ENCODE measurements at places on chromosomes 7 and 10.

DNA sequence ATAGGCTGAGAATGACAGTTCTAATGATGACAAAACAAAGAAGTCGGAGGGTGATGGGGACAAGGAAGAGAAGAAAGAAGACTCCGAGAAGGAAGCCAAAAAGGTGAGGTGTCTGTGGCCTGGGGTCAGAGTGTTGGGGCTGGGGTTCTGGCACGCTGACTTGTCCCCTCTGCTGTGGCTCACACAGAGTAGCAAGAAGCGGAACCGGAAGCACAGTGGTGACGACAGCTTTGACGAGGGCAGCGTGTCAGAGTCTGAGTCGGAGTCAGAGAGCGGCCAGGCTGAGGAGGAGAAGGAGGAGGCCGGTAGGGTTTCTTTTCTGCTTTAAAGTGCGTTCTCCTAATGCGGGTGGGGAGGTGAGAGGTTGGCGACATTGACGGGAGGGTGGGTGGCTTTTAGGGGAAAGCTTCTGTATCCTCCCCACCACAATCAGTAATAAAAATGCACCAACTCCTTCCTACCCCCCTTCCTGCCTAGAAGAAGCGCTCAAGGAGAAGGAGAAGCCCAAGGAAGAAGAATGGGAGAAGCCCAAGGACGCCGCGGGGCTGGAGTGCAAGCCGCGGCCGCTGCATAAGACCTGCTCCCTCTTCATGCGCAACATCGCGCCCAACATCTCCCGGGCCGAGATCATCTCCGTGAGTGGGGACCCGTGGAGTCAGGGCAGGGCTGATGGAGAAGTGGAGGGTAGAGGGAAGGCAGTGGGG is 4.6 kb downstream of the UFSP1 start:
- no peak for DNase-seq

GRCh38 chr10:29127037-29127700 is 161.7 kb upstream of the LYZL1 start:
- no peak for DNase-seq

DNA sequence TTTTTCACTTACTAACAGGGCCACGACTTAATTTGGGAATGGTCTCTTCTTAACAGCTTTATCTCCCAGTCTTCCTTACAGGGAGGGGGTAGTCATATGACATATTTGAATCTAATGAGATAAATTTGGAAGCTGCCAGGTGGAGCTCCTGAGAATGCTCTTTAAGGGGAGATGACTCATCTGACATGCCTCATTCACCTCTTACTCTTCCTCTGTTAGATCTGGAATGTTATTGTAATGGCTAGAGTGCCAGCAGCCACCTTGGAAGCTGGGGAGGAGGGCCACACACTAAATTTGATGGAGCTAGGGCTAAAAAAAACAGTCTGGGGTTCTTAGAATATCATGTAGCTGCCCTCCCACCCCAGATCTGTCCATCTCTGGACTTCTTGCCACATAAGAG is 22.7 kb downstream of the HECW1 start:
- DNase-seq: no peak

- no peak for DNase-seq
These were observed 85.3 kb upstream of the DIP2C start for GRCh38 chr10:774661-775244.

DNA sequence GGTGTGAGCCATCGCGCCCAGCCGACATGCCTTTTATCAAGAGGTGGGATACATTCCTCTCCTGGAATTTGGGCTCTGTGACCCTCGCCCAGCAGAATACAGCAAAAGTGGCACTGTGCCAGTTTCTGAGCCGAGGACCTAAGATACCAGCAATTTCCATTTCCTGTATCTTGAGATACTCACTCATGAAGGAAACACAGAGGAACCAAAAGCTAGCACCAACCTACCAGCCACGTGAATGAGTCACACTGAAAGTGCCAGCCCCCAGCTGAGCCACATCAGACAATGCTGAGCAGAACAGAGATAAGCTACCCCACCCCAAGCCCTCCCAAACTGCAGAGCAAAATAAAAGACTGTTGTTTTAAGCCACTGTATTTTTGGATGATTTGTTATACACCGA is 56.3 kb downstream of the CACUL1 start:
- DNase-seq: peak; percentile 53

DNA sequence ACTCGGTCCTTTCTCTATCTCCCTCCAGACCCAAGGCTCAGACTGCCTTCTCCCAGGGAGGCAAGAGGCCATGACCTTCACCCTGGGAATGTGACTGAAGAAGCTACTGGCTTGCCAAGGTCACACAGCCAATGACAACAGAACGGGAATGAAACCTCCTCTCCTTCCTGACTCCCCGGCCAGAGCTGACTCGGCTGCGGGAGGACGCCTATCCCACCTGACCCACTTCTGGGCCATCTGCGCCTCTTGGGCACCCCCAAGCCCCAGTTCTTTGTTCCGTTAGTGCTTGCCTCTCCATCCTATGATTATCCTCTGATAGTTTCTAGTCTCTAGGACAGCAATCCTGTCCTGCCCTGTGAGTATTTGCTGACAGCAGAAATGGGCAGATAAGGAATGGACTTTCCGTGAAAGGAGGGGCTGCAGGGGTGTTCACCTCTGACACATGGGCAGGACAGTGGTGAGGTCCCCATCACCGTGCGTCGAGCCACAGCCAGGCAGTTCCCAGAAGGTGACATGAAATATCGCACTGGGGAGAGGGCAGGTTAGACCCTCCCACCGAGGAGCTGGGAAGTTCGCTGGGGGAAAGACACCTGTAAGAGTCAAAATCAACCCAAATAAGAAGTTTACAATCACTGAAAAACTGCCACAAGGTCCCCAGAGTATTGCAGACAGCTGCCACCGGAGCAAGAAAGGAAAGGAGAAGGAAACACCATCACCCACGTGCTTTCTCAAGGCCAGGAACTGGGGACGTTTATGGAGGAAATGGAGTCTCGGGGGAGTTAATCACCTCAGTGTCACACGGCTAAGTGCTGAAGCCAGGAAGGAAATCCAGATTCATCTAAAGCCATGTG is 63.0 kb downstream of the INSIG1 start:
- DNase-seq: no peak

- no peak for DNase-seq
These were observed 322.6 kb upstream of the SEMA3D start for GRCh38 chr7:85509476-85509875.

DNA sequence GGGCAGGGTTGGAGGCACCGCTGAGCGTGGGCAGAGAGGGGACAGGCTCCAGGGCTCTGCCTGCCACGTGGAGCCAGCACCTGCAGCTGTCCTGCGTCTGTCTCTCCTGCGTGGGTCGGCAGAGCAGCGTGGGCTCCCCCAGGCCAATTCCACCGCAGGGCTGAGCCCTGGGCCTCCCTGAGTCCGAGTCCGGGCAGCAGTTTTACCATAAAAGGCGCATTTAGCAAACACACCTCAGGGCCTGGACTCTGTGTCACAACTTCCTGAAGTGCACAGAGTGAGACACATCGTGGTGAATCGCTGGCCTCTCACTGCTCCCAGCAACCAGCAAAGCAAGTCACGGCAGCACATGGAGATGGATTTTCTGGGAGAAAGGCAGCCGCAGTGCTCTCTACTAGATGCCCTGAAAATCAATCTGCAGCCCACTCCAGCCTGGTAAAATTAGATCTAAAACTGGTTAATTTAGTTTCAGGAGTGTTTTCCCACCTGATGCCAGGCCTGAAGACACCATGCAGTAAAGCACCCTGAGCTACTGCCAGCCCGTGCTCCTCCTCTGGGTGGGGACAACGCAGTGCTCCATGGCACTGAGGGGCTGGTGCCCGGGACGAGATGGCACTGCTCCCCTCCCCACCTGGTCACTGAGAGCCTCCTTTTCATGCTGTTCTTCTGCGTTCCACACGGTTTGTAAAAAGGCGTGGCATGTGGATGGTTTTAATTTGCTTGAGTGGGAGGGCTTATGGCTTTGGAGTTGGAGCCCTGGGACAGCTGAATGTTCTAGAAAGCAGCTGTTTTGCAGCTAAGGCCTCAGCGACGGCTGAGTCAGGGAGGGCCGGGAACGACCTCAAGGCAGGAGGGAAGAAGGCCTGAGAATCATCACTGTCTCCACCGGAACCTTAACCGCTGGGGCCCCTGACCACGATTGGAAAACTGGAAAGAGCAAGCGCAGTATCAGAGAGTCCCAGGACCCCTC is 336.9 kb downstream of the ADARB2 start:
- DNase-seq: no peak

- DNase-seq: no peak
These were observed 713 bp downstream of the IMMP2L start for GRCh38 chr7:111561654-111561903.

DNA sequence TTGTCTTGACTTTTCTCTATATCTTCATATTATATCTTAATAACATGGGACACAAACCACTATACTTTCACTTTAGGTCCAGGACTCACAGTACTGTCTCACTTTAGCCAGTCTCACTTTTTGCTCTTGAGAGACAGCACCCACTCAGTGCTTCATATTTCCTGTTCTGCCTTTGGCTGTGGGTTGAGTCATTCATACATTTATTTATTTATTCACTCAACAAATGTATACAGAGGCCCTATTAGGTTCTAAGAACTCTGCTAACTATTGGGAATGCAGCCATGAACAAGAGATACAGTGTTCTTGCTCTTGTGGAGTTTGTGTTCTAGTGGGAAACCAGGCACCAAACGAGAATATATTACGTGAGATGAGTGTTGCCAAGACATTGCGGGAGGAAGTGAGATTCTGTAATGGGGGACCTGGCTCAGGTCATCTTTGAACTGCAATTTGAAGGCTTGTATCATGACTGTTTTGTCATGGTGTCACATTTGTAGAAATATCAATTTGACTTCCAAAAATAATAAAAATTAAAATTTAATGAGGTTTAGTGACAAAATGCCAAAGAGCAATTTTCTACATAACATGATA is 190.1 kb downstream of the SDHAF3 start:
- no peak for DNase-seq

- DNase-seq: no peak
These were observed 74.8 kb upstream of the RPA3 start for GRCh38 chr7:7793249-7793648.

DNA sequence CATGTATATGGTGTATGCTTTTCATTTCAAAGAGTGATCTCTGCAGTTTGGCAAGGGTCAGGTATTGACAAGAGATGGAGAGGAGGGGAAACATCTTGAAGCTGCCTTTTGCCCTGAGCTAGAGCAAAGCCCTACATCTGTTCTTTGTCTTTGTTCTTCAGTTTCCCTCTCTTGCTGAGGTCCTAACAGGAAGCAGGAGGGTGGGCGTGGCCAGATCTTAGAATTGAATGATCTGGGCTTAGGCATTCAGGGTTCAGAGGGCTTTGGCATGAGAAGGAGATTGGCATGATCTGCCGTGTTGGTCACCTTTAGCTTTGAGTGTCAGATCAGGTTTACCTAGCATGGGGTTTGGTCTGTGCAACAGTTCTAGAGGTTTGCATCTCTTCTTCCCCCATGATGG is 41.3 kb downstream of the LRMDA start:
- no peak for DNase-seq

GRCh38 chr7:21947056-21947455 is 1.4 kb upstream of the CDCA7L start:
- no peak for DNase-seq
